ENCODE measurements at places on chromosomes 5 and 9.

- no peak for DNase-seq
These were observed 321.6 kb downstream of the EDIL3 start for GRCh38 chr5:84063041-84063440.

GRCh38 chr5:144142824-144143162, 27.7 kb downstream of the YIPF5 start:
- no peak for DNase-seq

- no peak for DNase-seq
These were observed 48.9 kb upstream of the PPARGC1B start for GRCh38 chr5:149681252-149681651.

GRCh38 chr5:103569313-103570060, 6.9 kb upstream of the NUDT12 start:
- peak; percentile 12 for DNase-seq
